ENCODE measurements at places on chromosomes 11 and 22. TPM values are rescaled to one million over a fixed set of nuclear protein-coding genes. Genes with fewer than 3 reads are reported as not detected.
A peak's percentile ranks its signal among the peaks of the same experiment; 100 is the strongest.

The CD6 gene
- total RNA-seq: 0.22 TPM

GRCh38 chr11:70710601-70711000 is 312.3 kb downstream of the CTTN start:
- no peak for DNase-seq

DNA sequence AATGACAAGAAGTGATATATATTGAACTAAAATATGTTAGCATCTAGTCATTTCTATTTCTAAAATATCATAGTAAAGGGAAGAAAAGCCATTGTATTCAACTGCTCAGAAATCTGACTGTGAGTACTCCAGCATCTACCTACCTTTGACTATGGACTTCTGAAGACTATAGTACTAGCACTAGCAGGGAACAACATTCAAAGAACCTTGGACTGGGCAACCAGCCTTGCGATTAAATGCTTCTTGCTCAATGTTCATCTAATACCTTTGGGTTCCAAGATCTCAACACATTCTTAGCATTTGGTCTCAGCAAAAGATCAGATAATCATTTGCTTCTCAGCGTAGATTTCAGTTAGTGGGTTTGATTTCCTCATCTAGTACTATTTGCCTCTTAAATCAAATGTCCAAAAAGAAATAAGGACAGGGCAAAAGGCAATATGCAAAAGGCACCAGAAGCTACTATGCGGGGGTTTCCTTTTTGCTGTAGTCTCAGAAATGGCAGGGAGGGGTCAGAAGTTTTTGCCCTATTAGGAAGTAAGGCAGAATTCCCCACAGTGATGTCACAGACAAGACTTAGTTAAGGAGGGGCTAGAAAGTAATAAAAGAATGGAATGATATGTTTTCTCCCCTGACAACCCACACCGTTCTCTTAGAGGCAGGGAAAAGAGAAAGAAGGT is 80.6 kb downstream of the GAB2 start:
- no peak for DNase-seq

The NAT10 gene
- 22.2 TPM for total RNA-seq

The GPHA2 gene
- not detected for total RNA-seq

DNA sequence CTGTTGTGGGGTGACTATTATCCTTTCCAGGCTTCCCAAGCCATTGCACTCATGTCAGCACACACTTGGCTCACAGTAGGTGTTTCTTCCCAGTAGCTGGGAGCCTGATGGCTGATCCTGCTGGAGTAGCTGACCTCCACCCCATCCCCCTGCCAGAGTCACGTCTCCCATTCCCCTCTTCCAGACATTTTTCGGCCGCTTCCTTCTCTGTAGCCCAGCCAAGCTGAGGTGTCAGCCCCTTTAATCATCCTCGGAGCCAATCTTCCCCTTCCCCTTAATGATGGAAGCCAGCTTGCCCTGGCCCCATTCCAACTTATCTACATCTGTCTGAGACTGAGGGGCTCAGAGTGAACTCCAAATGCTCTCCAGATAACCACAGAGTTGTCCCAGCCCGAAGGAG is 550.7 kb downstream of the MN1 start:
- DNase-seq: no peak

GRCh38 chr11:64251016-64251752 is at the start of gene PLCB3:
TSS of gene PLCB3 (plus strand) at chr11:64251530. CDS start at chr11:64251650, 120 bp downstream.
- DNase-seq: peak; percentile 71

GRCh38 chr22:36467946-36468345 is 13.5 kb downstream of the TXN2 start:
- peak; percentile 67 for DNase-seq

Data from heart left ventricle (tissue), 16 donors.